Stimulated activated CD8-positive, alpha-beta memory T cell treated with anti-CD3 and anti-CD28 coated beads, Interleukin-15, amount 100 ng/mL, for 1 hour (primary cell): ENCODE measurements at places on chromosomes 2 and 18.

- DNase-seq = no peak
Measured at GRCh38 chr2:28085201-28085600, 194.7 kb downstream of the BABAM2 start.

- no peak for DNase-seq
Measured at GRCh38 chr2:210003359-210003758, 921 bp downstream of the RPE start.

DNA sequence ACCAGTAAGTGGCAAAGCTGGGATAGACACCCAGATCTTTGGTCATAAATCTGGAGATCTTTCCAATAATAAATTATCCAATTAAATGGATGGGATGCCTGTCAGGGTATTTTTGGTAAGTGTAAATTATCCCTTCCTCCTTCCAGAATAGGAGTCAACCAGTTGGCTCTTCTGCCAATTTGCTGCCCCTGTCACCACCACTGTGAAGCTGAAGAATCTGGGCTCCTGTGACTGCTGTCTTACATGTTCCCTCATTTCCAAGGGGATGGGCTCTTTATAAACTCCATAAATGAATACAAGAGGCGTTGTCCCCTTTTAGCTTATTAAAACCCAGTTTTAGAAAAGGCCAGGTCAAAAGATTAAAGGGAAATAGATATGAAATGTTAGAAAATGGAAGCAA, 17.8 kb upstream of the BMP10 start:
- DNase-seq = no peak

DNA sequence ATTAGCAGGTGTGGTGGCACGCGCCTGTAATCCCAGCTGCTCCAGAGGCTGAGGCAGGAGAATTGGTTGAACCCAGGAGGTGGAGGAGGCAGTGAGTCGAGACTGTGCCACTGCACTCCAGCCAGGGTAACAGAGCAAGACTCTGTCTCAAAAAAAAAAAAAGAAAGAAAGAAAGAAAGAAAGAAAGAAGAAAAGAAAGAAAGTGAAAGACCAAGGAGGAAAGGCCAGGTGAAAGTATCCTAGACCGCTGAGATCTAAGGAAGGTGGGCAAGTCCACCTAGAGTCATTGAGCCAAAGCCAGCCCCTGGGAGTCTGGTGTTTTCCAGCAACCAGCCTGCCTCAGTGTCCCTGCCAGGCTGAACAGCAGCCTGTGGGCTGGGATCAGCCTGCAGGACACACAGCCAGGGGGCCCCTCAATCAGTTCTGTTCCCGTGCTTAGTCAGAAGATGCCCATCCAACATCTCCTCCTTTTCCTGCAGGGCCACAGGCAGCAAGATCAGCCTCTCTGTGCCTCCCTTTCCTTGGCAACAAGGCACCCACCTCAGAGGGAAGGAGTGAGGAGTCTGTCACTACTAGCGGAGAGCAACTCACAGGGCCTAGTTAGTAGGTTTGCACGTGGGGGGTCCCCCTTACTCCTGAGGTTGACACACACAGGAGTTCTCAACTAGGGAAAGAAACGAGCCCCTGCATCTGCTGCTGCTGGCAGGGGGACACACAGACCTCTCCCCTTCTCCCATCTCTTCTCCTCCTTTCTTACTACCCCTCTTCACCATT, 64.1 kb downstream of the SMAD7 start:
- no peak for DNase-seq

DNA sequence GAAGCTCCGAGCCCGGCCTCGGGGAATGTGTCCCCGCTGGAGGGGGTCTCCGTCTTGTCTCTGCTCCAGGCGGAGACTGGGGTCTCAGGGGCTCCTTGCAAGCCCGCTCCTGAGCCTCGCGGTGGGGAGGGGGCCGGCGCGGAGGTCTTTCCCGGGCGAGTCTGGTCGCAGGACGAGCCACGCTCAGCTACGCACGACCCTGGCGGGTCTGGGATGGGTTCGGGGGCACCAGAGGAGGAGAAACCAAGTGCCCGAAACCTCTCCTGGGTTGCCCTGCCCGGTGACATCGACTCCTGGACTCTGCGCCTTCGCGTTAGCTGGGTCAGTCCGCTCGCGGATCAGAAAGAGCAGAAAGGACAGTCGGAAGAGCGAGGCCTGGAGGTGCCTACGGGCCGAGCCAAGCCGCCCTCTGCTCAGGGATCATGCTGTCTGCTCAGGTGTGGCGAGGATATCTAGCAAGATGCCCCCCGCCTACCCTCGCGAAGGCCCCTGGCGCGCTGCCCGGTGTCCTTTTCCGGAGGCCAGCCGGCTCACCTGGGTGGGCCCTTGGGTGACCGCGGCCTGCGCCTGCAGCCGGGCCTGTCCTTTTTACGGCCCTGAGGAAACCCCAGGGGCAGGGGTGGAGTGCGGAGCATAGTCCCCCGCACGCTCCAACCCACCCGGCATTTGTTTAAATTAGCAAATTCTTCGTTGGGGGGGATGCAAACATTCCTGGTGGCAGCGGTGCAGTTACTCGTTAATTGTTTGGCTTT, 58.7 kb downstream of the SNORC start:
- DNase-seq = no peak

GRCh38 chr18:10522574-10522973, 3.3 kb upstream of the NAPG start:
- no peak for DNase-seq

DNA sequence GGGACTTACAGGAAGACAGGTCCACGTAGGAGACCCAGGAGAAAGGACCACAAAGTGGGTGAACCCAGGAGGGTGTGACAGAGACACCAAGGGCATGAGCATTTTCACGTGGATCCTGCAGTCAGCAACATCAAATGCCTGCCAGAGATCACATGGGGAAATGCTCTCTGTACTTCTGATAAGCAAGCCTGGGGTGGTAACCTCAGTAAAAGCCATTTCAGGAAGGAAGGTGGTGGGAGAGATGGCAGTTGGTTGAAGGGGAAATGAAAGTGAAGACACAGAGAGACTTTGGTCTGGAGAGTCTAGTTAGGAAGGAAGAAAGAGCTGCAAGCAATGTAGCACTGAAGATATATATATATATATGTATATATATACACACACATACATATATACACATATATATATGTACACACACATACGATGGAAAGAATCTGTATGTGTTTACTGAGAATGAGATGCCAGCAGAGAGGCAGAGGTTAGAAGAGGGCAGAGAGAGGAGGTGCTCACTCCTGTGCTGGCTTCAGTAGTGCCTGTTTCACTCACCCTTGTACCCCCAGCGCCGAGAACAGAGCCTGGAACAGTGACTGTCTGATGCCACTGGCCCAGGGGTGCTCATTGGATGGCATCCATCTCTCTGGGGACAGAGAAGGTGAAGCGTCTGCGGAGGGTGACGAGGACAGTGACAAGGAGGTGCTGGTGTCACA, 314.9 kb downstream of the AFF3 start:
- no peak for DNase-seq

- DNase-seq = no peak
Measured at GRCh38 chr2:99695944-99696253, 206.1 kb upstream of the REV1 start.

DNA sequence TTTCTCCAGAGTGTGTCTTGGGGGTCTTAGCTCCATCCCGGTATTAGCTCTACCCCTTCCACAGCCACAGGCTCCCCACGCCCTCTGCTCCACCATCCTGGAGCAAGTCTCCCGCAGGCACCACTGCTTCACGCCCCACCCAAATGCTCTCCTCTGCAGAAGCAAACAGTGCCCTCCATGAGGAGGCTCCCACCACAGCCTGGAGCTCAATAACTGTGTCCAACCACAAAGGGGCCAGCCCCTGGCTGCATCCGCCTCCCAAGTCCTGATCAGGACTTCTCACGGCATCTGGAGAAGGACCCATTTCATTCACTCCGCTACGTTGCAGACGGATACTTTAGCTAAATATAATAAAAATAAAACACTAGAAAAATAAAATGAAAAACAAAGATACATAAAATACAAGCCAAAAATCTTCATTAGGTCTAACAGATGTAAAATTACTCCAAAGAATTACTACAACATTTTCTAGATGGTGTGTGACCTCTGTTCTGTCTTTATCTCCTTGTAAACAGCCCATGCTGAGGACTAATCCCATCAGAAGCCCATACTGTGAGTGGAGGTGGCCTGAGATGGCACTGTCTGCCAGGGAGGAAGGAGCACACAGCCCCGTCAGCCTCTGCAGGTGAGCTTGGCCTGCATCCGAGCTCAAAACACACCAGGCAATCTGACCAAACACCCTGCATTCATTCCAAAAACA, 210.8 kb upstream of the RAB6C start:
- no peak for DNase-seq

DNA sequence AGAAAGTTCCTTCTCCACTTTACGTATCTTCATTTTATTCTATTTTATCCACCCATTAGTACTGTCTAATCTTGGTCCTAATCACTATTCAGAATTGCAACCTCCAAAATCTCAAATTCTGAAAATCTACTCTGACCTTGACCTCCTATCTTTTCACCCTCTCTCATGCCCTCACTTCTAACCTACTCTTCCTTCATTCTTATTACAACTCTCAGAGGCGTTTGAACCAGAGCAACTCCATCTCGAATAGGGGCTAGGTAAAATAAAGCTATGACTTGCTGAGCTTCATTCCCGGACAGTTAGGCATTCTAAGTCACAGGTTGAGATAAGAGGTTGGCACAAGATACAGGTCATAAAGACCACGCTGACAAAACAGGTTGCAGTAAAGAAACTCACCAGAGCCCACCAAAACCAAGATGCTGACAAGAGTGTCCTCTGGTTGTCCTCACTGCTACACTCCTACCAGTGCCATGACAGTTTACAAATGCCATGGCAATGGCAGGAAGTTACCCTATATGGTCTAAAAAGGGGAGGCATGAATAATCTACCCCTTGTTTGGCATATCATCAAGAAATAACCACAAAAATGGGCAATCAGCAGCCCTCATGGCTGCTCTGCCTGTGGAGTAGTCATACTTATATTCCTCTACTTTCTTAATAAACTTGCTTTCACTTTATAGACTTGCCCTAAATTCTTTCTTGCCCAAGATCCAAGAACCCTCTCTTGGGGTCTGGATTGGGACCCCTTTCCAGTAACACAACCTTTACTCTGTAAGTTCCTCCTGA, 11.4 kb downstream of the CCDC88A start:
- DNase-seq = no peak

GRCh38 chr2:127637725-127638252, 8.2 kb upstream of the GPR17 start:
- no peak for DNase-seq

DNA sequence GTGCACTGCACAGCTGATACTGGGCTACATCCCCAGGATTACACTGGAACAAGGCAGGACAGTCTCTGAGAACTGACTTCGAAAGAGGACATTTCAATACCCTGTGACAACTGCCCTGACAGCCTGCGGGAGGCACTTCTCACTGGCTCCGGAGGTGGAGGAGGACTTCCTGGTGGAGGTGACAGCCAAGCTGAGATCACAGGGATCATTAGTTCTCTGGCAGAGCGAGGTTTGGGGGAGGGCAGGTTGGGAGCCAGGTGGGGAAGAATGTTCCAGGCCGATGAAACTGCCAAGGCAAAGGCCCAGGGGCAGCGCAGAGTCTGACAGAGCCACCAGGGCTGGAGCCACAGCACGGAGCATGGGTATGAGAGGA, 28.0 kb upstream of the NPAS2 start:
- no peak for DNase-seq
